Astrocyte (in vitro differentiated cells and primary cell): ENCODE measurements at places on chromosomes 12 and 14.
A peak's percentile ranks its signal among the peaks of the same experiment; 100 is the strongest.

- no peak for DNase-seq
These were observed 336.7 kb upstream of the PRICKLE1 start for GRCh38 chr12:42926232-42926631.

DNA sequence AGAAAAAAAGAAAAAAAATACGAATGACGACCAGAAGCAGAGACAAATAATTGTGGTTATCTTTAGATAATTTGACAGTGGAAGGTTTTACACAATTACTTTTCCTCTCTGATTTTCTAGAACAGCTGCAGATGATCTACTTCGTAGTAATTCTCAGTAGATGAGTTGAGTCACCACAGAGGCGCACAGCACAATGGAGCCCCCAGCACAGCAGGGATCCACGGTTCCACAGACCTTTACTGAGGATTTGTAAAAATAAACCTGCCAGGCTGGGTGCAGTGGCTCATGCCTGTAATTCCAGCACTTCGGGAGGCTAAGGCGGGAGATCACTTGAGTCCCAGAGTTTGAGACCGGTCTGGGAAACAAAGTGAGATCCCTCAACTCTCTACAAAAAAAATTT, 29.3 kb downstream of the AMN start:
- peak; percentile 61 for DNase-seq

GRCh38 chr12:119592232-119592631, 1.3 kb upstream of the TMEM233 start:
- DNase-seq: peak; percentile 18

DNA sequence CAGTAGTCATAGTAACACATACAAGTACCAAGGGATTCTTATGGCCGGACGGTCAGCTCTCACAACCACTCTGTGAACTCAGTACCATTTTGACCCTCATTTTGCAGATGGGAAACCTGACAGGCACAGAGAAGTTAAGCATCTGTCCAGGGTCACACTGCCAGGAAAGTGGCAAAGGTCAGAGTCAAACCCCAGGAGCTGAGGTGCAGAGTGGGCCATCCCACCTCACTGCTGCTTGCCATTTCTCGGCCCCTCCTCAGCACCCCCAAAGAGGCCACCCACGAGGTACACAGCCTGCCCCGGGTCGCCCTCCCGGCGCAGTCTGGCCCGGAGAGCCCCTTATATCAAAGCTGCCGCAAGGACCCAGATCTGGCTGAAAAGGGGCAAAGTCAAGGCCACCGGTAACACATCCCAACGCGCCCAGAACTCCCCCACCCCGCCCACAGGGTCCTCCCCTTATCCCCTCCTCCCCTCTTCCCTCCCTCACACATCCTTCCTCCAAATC, 1.7 kb downstream of the NCOR2 start:
- DNase-seq: no peak

DNA sequence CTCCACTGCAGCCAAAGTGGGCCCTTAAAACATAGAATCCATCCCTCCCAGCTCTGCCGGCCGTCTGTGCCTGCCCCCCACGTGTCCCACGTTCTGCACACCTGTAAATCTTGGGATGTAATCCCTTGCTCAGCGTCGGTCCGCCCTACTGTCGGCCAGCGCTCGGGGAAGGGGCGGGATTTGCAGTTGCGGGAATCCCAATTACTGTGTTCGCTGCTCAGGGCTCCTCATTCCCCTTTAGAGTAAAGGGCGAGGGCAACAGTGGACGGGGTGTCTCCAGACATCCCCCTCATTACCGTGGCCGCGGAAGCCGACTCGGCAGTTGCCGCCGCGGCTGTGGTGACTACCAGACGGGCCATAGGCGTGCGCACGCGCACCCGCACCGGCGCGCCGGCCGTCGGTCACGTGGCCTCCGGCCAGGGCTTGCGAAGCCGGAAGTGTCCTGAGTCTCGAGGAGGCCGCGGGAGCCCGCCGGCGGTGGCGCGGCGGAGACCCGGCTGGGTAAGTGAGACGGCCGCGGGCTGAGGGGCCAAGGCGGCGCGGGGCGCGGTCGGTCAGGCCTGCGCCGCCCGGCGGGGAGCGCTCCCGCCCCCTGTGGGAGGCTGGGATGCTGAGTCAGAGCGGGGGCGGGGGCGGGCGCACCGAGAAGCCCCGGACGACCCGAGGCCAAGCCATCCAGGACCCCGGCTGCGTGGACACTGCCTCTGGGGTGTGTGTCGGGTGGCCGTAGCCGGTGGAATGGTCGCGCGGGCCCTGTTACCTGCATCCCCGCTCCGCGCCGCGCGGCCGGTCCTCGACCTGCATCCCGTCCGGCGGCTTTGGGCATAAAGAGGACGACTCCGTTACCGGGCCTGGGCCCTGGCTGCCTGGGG, at the start of gene TBK1:
Gene TBK1, plus strand, starts transcription at position 434 of the 872 bp plus-strand sequence. CDS start 3,751 bp downstream, outside the sequence.
- DNase-seq: peak; percentile 57

GRCh38 chr12:98162906-98163678, 352.3 kb upstream of the TMPO start:
- DNase-seq: no peak

- peak; percentile 54 for DNase-seq
These were observed 239.7 kb downstream of the SLC41A2 start for GRCh38 chr12:104718304-104718929.

GRCh38 chr12:91804533-91804932, 341.1 kb downstream of the BTG1 start:
- DNase-seq: peak; percentile 45

- DNase-seq: no peak
These were observed 1.9 kb downstream of the CCNB1IP1 start for GRCh38 chr14:20331053-20331613.

DNA sequence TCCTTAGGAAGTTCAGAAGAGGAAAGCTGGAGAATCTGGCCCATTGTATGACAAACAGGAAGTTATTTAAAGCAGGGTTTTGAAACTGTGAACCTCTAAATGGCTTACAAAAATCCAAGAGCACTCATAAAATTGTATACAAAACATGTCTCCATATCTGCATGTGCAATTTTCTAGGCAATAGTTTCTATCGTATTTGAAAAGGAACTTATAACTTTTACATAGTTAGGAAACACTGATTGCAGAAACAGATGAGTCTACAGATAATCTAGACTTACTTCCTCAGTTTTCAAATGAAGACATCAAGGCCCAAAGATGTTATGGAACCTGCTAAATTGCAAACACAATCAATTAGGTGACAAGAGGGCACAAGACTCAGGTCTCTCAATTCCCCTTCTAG, 53.3 kb upstream of the ETV6 start:
- DNase-seq: no peak

DNA sequence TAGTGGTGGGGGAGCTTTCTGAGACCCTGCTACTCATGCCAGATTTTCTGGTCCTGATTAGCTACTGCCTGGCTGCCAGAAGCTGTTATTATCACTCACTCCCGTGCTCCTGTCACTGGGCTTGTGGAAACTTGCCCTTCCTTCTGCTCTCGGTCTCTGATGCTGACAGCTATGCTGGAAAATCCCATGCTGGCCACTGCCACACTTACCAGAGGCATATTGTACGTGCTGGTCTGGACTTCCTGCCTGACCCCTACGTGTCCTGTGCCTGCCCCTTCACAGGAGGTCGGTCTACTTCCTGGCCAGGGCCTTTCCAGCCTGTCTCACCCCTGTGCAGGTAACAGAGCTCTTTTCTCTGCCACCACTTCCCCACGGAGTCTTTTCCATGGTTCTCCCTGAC, 149.4 kb upstream of the PLEKHG7 start:
- DNase-seq: no peak

DNA sequence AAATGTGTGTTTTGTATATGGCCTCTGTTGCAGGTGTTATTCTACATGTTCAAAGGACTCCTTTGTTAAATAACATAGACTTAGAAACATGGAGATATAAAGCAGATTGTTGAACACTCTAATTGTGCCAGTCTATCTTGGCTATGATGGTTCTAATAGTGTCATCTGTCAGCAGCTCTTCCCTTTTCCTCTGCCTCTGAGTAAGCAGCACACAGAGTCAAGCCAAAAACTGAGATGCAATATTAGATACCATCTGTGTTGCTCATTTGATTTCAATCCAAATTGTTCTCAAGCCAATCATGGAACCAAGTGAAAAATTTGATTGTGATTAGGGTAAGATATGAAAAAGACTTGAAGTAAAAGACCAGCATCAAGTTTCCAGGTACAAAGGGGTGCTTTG, 871.1 kb upstream of the MGAT4C start:
- peak; percentile 64 for DNase-seq

GRCh38 chr12:7915661-7916403, 20.2 kb downstream of the SLC2A3 start:
- peak; percentile 28 for DNase-seq
